ENCODE measurements at places on chromosomes 3 and 15. TPM values are rescaled to one million over a fixed set of nuclear protein-coding genes. Genes with fewer than 3 reads are reported as not detected.

Gene EFCC1
- total RNA-seq, result 5.2 TPM

Gene NR2E3
- not detected for total RNA-seq

Gene FOXL2
- 0.26 TPM for total RNA-seq

Gene TFRC
- total RNA-seq, result 87.7 TPM

Gene AGTR1
- 41.2 TPM for total RNA-seq

Gene NMNAT3
- total RNA-seq, result 9.2 TPM

Gene SLC9C1
- total RNA-seq, result not detected

Gene NME9
- total RNA-seq, result not detected

Gene MYL3
- total RNA-seq, result 4.9 TPM

Gene EPHA6
- 2.3 TPM for total RNA-seq

Gene DBR1
- total RNA-seq, result 14.8 TPM

GRCh38 chr3:184687363-184688015, 24.4 kb downstream of the MAGEF1 start:
- peak; percentile 36 for DNase-seq

DNA sequence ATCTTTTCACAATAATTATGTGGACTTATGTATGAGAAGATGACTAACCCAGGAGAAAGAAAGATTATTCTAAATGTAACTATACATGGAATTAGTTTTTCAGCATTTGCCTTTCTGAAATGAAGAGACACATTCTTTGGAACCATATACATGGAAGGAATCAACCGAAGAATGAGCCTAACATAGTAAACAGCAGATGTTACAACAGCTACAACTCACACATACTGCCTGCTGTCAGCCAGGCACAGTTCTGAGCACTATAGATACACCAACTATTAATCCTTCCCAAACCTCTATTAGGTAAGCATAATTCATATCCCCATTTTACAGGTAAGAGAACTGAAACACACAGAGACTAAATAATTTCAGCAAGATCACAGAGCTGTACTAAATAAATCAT, 840.0 kb downstream of the ROBO1 start:
- no peak for DNase-seq

DNA sequence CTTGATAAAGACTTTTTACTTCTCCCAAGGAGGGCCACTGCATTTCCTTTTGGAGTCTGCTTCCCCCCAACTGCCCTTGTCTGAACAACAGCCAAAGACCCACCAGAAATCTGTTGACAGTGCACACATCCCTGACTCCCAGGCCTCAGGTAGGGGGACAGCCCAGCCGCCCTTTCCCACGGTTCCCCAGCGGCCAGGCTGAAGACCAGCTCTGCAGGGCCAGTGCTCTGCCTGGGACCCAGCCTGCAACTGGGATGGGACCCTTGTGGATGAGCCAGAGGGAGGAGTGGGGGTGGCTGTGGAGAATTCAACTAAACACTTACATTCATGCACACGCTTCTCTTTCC, 8.1 kb upstream of the PRR23E start:
- no peak for DNase-seq

GRCh38 chr15:64149893-64150578, 1.5 kb upstream of the SNX22 start:
- no peak for DNase-seq

GRCh38 chr3:37323494-37323893, 149.1 kb upstream of the LRRFIP2 start:
- DNase-seq, result no peak

- DNase-seq, result no peak
Measured at GRCh38 chr3:70247955-70248354, 64.5 kb downstream of the MDFIC2 start.

DNA sequence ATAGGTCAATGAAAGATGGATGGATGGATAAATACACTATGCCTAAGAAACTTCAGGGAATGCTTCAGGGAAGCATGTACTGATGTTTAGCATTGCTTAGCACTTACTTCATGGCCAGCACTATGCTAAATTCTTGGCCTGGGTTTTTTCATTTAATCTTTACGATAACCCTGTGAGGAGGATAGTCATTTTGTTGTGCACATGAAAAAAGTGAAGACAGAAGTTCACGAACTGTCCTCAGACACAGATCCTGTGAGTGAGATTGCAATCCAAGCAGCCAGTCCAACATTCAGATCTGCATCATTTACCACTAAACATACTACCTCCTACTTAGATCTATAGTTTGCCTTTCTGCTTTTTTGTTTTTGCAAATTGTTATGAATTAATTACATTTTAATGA, 510.8 kb upstream of the AGTR1 start:
- no peak for DNase-seq

GRCh38 chr3:142724682-142725356, 985 bp downstream of the TRPC1 start:
- peak; percentile 44 for DNase-seq

DNA sequence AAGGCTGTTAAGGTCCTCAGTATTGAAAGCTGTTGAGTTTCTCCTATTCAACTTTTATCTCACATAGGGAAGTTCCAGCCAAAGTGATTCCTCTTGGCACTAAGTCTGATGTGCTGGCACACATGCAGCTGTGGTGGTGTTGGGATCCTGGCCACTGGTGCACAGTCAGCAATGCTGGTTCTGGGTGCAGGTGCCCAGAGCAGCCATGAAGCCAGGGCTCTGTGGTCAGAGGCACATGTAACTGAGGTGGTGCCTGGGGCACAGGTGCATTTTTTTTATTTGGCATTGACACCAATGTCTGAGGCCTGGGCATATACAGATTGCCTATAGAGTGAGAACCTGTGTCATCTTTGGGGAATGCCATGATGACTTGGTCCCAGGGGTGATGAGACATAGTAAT, 271.4 kb downstream of the POLQ start:
- DNase-seq, result no peak

DNA sequence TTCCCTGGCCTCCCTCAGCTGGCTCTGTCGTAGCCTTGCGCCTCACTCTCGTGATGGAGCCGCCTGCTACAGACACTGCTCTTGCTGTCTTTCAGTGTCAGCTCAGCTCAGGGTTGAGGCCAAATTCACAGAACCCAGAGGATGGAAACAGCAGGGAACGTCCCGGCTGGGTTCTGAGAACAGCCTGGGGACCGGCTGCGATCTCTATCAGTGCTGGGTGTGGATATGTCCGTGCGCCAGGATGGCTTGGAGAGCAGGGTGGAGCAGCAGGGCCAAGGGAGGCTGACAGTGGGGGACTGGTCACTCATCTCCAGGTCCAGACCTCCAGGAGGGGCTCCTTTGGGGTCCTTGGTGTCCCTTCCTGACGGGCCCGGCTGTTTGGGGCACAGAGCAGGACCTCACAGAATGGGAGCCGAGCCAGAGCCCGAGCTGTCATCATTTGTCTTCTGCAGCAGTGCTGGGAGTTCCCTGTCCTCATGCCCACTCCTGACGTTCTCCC, 18.4 kb downstream of the KLF15 start:
- DNase-seq, result peak; percentile 10

GRCh38 chr3:144229953-144230352, 258.3 kb downstream of the DIPK2A start:
- no peak for DNase-seq

GRCh38 chr3:148847351-148847750, 17.7 kb upstream of the CPA3 start:
- no peak for DNase-seq

GRCh38 chr15:100101426-100102089, 240.2 kb downstream of the ADAMTS17 start:
- DNase-seq, result no peak

DNA sequence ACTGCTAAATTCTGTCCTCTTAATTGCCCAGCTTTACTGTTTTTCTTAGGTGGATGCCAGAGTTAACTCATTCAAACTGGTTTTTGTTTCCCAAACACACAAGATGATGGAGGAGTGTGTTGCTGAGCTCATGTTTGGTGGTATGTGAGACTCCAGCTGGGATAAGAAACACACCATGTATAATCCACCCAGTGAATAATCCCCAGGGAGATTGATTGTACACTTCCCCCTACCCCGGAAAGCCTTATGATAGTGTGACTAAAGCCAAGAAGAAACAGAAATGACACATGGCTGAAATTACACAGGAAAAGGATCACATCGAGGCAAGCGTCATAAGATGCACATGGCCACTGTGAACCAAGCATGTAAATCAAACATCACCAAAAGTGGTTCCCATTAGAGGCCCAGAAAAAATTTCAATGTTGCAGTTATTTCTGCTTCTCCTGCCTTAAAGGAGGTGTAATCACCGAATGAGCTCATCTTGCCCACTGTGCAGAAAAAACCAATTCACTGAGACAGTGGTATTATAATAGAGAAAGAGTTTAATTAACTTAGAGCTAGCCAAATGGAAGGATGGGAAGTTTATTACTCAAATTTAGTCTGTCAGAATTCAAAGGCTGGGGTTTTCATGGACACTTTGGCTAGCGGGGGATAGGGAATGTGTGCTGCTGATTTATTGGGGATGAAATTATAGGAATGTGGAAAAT, 56.7 kb upstream of the MAGI1 start:
- DNase-seq, result no peak

DNA sequence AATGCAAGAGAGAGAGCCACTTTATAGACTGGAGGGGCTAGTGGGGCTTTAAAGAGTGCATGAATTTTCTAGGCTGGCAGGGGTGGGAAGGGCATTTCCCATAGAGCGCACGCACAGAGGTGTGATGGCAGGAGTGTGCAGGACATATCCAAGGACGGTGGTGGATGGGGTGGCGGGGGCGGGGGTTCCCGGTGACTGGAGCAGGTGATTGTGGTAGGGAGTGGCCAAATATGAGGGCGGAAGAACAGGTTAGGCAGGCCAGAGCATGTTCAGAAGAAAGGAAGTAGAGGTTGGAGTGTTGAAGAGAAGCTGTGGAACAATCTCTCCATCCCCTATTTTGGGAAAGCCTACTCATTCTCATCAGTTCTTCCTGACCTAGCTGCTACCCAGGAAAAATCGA, 18.1 kb downstream of the FAM81A start:
- no peak for DNase-seq

DNA sequence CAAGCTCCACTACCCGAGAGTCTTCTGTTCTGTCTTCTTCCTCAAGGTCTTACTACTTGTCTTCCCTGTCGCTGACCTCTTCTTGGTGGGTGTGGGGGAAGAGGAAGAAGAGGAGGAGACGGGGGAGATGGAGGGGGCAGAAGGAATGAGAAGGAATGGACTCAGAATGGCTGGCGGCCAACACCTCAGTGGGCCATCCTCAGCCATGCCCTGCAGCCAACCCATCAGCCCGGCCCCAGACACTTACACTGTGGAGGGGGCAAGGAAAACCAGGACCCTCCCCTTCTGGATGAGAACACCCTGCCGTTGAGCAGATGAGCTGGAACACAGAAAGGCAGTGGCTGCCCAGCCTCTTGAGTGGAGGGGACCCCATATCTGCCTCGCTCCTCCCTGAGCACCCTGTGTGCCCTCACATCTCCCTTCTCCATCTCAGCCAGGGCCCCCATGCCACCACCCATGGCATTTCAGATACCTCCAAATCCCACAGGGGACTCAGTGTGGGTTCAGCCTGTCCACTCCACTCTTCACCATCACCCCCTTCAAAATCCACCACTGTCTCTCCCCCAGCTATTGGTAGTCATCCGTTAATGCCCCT, 45.5 kb upstream of the PRR23E start:
- no peak for DNase-seq

DNA sequence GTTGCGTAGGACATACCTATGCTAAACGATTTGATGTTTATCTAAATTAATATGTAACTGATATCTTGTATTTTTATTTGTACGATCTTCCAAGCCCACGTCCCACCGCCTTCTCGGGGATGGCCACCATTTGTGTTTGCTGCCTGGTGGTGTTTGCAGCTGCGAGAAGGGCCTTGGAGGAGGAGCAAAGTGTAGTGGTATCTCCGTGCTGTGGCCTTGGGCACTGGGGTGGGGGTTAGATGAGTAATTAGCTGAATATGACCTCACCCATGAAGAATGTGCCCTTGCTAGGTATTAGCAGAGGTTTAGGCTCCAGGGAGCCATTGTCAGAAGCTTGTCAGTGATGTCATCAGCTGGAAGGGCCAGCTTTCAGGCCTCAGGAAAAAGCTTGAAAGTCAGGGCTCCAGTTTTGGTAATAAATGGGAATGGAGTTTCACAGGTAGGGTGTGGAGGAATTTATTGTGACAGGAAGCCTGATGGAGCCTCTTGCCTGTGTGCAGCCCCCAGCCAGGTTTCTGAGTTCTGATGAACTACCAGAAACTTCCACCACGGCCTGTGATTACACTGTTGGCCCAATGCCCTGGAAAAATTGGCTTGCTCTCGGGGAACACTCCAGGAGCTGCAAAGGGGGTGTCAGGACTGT, 41.0 kb downstream of the FLNB start:
- peak; percentile 60 for DNase-seq

DNA sequence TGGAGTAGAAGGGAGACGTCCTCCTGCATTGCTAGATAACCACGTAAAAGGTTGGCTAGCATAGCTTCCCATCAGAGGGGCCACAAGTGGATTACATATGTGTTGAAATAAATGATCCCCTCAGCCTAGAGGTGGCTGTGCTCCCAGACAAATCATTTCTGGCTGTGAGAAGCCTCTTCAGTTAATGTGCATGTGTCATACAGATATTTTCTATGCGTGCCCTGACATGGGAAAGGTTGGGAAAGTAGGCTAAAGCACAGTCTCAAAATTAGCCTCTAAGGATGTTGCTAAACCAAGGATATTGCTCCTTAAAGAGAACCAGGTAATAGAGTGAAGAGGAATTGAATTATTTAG, 17.8 kb downstream of the USP3 start:
- no peak for DNase-seq

DNA sequence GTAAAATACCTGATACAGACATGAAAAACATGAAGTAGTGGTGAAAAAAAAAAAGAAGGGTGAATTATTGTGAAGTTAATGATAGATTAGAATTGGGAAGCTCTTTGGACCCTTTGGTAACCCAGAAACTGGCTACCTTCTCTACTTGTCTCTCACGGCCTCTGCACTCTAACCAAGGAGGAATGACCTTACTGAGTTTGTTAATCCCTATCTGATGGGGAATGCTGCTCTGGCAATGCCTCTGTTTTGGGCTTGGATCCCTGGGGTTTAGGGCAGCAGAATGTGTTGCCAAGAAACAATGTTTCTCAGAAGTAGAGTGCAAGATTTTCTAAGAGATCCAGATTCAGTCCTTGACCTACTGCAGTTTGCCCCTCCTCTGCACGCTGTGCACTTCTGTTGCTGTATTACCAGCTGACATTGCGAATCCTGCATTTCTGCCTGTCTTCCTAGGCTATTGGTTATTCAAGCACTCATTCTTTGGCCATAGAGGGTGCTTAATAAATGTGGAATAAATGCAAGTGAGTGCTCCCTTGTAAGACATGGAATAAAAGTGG, 49.2 kb upstream of the MAP3K13 start:
- no peak for DNase-seq

- no peak for DNase-seq
Measured at GRCh38 chr3:12423918-12424630, 60.2 kb upstream of the TSEN2 start.

GRCh38 chr15:70248116-70249025, 150.7 kb upstream of the TLE3 start:
- DNase-seq, result no peak

DNA sequence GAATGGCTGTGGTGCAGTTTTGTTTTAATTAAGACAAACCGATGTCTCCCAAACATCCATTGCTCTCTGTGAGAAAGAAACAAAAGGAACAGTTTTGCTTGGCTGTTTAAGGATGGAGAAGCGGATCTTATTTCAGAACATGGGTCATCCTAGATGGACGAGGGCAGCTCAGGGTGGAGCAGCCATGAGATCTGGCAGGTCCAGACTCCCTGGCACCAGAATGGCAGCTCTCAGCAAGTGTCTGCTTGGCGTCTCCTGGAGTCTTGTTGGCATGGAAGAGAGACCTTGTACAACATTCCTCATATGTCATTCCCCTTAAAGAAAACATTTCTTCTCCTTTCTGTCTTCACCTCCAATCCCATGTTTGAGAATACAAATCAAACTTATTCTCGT, 93.8 kb downstream of the ADAMTSL3 start:
- no peak for DNase-seq
